ENCODE measurements at places on chromosomes 2 and 18. TPM values are rescaled to one million over a fixed set of nuclear protein-coding genes. Genes with fewer than 3 reads are reported as not detected.
A peak's percentile ranks its signal among the peaks of the same experiment; 100 is the strongest.

DNA sequence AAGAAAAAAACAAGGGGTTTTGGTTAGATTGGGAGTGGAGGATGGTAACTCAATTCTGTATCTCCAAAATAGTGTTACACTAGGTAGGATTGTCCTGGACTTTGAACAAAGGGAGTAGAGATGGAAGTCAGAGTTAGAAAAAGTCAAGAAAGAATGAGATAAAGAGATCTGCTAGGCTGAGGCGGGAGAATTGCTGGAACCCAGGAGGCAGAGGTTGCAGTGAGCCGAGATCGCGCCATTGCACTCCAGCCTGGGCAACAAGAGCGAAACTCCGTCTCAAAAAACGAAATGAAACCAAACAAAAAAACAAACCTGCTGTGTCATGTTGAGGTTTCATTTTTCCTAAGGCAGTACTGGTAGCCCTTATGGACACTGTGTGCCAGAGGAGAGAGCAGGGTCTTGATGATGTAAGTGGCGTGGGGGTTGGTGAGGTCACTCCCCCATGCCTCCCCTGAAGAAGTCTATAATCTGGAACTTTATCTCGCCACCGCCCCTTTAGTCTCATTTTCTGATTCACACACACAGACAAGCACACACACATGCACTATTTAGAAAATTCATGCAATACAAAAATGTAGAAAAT is 10.5 kb downstream of the DRC1 start:
- H3K27ac ChIP-seq = no peak overlapping the region
- no peaks in the 10 kb centered on the region for H3K4me1 ChIP-seq
- H3K27me3 ChIP-seq = no peaks in the 10 kb centered on the region
- no peak overlapping the region for H3K4me3 ChIP-seq
- H3K36me3 ChIP-seq = no peaks in the 10 kb centered on the region

GRCh38 chr2:26978061-26978596 is 7.7 kb downstream of the MAPRE3 start:
- H3K36me3 ChIP-seq = no peaks in the 10 kb centered on the region
- H3K4me1 ChIP-seq = no peaks in the 10 kb centered on the region
- no peak for DNase-seq
- H3K27me3 ChIP-seq = no peaks in the 10 kb centered on the region
- H3K27ac ChIP-seq = peak overlapping the region; percentile 8
- H3K4me3 ChIP-seq = no peak overlapping the region

DNA sequence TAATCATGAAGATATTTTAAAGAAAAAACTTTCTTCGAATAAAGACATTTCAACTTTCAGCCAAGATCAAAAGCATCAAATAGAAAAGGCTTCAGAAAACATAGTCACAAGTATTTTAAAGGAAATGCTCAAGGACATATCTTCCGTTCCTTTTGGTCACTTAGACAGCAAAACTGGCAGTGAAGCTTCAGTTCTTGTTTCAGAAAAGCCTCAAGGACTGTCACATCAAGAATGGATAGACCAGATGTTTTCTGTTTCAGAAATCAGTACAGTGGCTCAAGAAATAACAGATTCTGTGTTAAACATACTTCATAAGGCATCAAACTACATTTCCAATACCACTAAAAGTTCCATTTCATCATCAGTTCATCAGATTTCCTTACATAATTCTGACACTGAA is 51.8 kb downstream of the FSIP2 start:
- no peaks in the 10 kb centered on the region for H3K4me1 ChIP-seq
- no peaks in the 10 kb centered on the region for H3K36me3 ChIP-seq
- no peak overlapping the region for H3K4me3 ChIP-seq
- no peaks in the 10 kb centered on the region for H3K27me3 ChIP-seq
- H3K27ac ChIP-seq = no peak overlapping the region
- no peak for DNase-seq

GRCh38 chr2:38959938-38960608 is 70.4 kb downstream of the ARHGEF33 start:
- H3K27me3 ChIP-seq = no peaks in the 10 kb centered on the region
- peak overlapping the region; percentile 22 for H3K4me3 ChIP-seq
- no peaks in the 10 kb centered on the region for H3K36me3 ChIP-seq
- no peaks in the 10 kb centered on the region for H3K4me1 ChIP-seq

DNA sequence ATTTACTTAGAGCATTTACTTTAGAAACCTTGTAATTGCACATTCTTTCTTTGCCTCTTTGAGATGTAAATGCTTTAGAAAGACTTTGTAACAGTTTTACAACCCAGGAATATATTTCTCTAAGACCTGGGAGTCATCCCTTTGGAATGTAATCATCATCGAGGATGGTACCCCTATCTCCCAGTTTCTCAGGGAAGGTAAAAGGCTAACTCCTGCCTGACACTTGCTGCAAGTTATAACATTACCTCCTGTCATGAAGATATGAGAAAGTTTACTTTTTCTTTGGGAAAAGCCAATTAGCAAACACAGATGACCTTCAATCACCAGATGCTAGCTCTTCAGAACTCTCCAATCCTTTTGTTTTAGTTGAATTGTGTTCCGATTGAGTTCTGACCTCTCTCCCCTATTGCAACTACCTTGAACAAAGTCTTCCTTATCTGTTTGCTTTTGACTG is 420.3 kb upstream of the FSIP2 start:
- no peak overlapping the region for H3K27ac ChIP-seq
- DNase-seq = no peak
- H3K4me3 ChIP-seq = no peak overlapping the region

GRCh38 chr18:68533641-68534040 is 181.3 kb downstream of the TMX3 start:
- H3K36me3 ChIP-seq = no peaks in the 10 kb centered on the region
- no peak overlapping the region for H3K27ac ChIP-seq

GRCh38 chr2:15943378-15944280 is 3.3 kb downstream of the MYCN start:
- peaks cover 7% of the 10 kb centered on the region for H3K27me3 ChIP-seq
- H3K4me1 ChIP-seq = peaks cover 18% of the 10 kb centered on the region
- H3K27ac ChIP-seq = no peak overlapping the region
- no peak overlapping the region for H3K4me3 ChIP-seq
- no peaks in the 10 kb centered on the region for H3K36me3 ChIP-seq

Gene EFR3B
- not detected for total RNA-seq

DNA sequence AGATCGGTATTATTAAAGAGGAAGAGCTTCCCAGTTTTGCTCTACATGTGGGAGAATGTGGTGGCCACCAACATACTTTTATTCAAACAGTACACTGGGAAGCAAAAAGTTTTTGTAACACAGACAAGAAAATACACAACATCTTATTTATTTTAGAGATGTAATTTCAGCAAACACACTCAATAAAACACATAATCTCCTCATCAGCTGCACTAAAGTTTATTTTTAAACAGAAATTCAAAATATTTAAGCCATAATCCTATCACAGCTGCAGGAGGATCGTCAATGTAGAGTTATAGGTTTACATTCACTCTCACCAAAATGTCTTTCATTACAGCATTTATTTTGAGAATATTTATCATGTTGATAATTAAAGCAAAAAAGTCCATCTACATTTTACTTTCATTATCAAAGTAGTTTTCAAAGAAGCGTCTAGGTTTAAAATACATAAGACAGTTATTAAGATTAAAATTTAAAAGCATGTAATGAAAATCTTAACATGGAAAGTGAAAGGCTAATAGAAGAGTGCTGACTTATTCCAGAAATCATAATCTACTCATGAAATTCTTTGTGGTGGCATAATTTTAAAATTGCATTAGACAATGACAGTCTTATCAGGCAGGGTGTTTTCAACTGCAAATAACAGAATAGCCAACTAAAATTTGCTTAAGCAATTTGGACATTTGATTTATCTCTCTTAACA is 61.0 kb downstream of the ANKRD44 start:
- no peaks in the 10 kb centered on the region for H3K27me3 ChIP-seq
- no peaks in the 10 kb centered on the region for H3K36me3 ChIP-seq
- H3K4me3 ChIP-seq = no peak overlapping the region

DNA sequence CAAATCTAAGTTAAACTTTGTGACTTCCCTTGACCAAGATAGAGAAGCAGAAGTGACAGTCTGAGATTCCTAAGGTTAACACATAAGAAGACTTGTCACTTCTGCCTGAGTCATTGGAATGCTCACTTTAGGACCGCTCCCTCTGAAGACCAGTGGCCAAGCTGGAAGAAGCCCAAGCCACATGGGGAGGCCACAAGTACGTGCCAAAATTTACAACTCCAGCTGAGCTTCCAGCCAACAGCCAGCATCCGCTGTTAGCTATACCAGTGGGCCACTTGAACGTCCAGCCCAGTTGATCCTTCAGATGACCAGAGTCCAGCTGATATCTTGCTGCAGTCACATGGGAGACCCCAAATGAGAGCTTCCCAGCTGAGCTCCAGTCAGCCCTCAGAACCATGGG is 18.1 kb upstream of the ANTXR1 start:
- no peaks in the 10 kb centered on the region for H3K4me1 ChIP-seq
- no peak overlapping the region for H3K4me3 ChIP-seq
- no peaks in the 10 kb centered on the region for H3K27me3 ChIP-seq
- no peak overlapping the region for H3K27ac ChIP-seq

GRCh38 chr2:165864296-165864695 is 70.2 kb upstream of the GALNT3 start:
- no peak overlapping the region for H3K27ac ChIP-seq
- no peak overlapping the region for H3K4me3 ChIP-seq
- no peaks in the 10 kb centered on the region for H3K4me1 ChIP-seq
- no peaks in the 10 kb centered on the region for H3K36me3 ChIP-seq

Gene DLGAP1
- total RNA-seq = 1.0 TPM

DNA sequence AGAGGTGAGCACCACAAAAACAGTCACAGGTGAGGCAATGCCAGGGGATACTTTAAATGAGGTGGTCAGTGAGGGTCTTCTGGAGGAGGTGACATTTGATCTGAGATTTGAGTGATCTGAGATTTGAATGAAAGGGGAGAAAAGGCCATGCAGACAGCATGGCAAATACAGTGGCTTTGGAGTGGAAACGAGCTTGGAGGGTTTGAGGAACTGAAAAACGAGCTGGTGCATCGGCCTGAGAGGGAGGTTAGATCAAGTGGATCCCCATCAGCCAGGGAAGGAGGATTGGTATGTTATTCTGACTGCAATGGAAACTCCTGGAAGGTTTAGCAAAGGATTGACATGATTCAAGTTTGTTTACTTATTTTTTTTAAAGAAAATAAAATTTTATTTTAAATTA is 245.1 kb downstream of the KCNS3 start:
- no peak overlapping the region for H3K27ac ChIP-seq
- DNase-seq = no peak
- no peaks in the 10 kb centered on the region for H3K4me1 ChIP-seq
- no peaks in the 10 kb centered on the region for H3K27me3 ChIP-seq
- no peaks in the 10 kb centered on the region for H3K36me3 ChIP-seq

DNA sequence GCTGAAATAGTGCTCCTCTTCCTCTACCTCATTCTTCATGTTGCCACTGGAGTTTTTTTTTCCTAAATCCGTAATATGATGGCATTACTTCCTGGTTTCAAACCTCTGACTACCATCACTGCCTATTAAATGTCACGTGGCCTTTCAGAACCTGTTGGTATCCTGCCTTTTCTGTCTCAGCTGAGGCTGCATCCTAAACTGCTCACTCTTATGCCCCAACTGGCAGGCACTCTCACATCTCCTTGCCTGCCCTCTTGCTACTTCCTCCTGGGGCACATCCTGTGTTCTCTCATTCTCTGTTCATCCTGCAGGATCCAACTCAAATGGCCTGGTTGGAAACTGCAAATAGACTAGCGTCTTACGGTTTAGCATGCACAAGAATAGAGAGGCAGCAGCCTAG is 468.1 kb upstream of the FANCL start:
- no peaks in the 10 kb centered on the region for H3K4me1 ChIP-seq
- H3K4me3 ChIP-seq = no peak overlapping the region
- H3K27me3 ChIP-seq = no peaks in the 10 kb centered on the region

- DNase-seq = no peak
- no peak overlapping the region for H3K27ac ChIP-seq
- no peaks in the 10 kb centered on the region for H3K4me1 ChIP-seq
- no peaks in the 10 kb centered on the region for H3K36me3 ChIP-seq
These were observed 109.7 kb upstream of the GLI2 start for GRCh38 chr2:120625865-120626560.

- no peak for DNase-seq
- no peaks in the 10 kb centered on the region for H3K27me3 ChIP-seq
- H3K36me3 ChIP-seq = no peaks in the 10 kb centered on the region
These were observed 73.4 kb downstream of the ZFP36L2 start for GRCh38 chr2:43152741-43153647.

- no peaks in the 10 kb centered on the region for H3K36me3 ChIP-seq
- no peak for DNase-seq
- H3K4me3 ChIP-seq = no peak overlapping the region
- H3K4me1 ChIP-seq = no peaks in the 10 kb centered on the region
- no peak overlapping the region for H3K27ac ChIP-seq
- H3K27me3 ChIP-seq = no peaks in the 10 kb centered on the region
These were observed 32.2 kb upstream of the MTIF2 start for GRCh38 chr2:55301277-55301676.

GRCh38 chr2:217431577-217432269 is 571.1 kb downstream of the TNS1 start:
- H3K4me1 ChIP-seq = peaks cover 6% of the 10 kb centered on the region
- H3K4me3 ChIP-seq = no peak overlapping the region
- H3K27ac ChIP-seq = peak overlapping the region; percentile 60
- no peaks in the 10 kb centered on the region for H3K27me3 ChIP-seq
- H3K36me3 ChIP-seq = no peaks in the 10 kb centered on the region

DNA sequence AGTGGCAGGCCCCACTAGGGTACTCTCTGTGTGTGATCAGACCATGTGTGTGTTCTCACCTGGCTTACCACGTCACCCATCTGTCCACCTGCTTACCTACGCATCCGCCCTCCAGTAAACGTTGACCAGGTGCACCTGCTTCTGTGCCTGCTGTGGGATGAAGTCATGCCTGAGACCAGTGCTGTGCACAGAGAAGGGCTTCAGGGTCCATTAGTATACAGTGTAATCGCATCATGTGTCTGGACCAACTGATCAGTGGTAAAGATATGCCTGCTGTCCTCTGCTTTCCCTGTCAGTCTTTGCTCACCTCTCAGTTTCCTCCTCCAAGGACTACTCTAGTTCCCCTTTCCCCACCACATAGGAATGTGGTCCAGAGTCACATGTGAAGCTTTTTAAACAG is 109.3 kb downstream of the FHOD3 start:
- H3K4me3 ChIP-seq = no peak overlapping the region
- H3K27ac ChIP-seq = no peak overlapping the region
- no peak for DNase-seq
- no peaks in the 10 kb centered on the region for H3K36me3 ChIP-seq
- no peaks in the 10 kb centered on the region for H3K4me1 ChIP-seq

DNA sequence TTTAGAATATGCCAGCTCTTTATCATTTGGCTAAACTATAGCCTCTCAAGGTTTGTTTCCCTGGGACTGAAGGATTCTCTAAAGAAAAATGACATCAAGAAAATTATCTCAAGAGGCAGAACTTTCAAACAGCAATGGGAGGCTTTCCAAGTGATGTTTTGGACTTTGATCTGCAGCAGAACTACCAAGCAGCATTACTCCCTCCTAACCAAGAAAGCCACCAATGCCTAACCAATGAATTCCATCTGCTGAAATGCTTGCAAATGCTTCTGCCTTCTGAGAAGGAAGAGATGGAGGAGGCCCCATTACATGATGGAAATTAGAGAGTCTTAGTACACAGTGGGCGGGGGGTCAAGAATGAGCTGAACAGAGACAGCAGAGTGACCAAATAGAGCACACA is 95.1 kb upstream of the SLC35G4 start:
- H3K27ac ChIP-seq = no peak overlapping the region
- H3K4me1 ChIP-seq = no peaks in the 10 kb centered on the region
- H3K27me3 ChIP-seq = no peaks in the 10 kb centered on the region
- no peak for DNase-seq

All from uterus (tissue), 4 donors.